CD4-positive, alpha-beta T cell treated with Interleukin-17A for 1 hour (primary cell): ENCODE measurements at places on chromosomes 13 and 19.
A peak's percentile ranks its signal among the peaks of the same experiment; 100 is the strongest.

- no peak for DNase-seq
These were observed 258.2 kb downstream of the TDRD3 start for GRCh38 chr13:60655256-60655655.

- DNase-seq, result no peak
These were observed 964 bp downstream of the PCDH17 start for GRCh38 chr13:57632276-57633140.

- peak; percentile 72 for DNase-seq
These were observed 64.4 kb upstream of the NPAS1 start for GRCh38 chr19:46954993-46955812.

- DNase-seq, result peak; percentile 24
These were observed 21.2 kb downstream of the PCID2 start for GRCh38 chr13:113187263-113187669.

DNA sequence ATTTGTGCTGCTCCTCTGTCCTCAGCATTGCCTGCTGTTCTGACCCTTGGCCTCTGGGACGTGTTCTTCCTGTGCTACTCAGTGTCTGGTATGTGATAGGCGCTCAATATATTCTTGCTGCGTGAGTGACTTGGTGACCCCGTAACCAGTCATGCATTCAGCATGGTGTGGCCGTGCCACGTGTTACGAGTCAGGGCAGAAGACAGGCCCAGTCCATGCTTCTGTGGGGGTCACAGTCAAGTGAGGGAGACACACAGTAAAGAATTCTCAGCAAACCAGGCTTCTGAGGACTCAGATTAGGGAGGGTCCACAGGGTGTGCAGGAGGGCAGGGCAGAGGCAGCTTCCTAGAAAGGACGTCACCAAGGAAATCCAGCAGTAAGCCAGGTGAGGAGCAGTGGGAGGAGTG is 7.9 kb downstream of the PPP1R37 start:
- DNase-seq, result no peak

DNA sequence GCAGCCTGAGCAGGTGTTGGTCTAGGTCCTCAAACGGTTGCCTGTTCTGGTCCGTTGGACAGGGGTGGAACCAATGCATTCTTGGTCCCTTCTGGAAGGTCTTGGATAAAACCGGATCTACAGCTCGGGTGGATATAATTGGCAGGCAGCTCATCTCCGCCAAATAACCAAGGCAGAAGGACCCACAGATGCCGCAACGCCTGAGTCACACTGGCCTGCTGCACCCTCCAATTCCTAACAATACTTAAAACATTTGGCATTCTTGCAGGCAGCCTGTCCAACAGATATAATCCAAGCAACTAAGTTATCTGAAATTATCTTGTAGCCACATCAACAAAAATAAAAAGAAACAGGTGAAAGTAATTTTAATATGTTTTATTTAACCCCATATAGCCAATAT is 59.0 kb upstream of the FGF14 start:
- DNase-seq, result no peak

- DNase-seq, result no peak
These were observed 2.6 kb downstream of the SIGLEC5 start for GRCh38 chr19:51627491-51628138.

DNA sequence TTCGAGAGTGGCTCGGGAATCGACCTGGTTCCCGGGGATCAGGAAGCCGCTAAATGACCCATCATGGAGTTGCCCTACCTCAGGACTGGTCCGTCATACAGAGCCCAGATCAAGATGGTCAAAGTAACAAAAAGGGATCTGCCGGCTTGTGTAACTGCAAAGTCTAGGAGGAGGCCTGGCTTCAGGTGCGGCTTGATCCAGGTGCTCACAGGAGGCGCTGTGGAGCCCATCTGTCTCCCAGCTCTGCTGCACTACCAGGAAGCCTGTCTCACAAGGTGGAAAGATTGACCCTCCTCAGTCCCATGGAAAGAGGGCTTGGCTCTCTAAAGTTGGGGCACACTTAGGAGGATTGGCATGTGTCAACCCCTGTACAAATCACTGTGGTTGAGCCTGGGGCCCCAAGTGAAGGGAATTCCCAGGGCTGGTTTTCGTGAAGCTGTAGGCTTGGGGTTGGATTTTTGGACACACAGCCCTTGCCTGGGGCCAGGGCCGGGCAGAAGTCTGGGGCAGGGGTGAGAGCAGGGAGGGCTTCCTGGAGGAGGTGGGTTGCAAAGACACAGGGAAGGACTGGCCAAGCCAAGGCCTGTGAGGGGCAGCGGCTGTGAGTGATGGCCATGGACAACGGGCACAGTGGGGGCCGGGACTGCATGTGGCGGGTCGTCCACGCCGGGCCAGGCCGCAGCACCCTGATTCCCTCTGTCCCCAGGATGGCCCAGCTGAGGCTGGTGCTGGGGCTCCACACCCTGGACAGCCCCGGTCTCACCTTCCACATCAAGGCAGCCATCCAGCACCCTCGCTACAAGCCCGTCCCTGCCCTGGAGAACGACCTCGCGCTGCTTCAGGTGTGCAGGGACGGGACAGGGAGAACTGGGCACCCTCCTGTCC is 4.2 kb downstream of the GZMM start:
- DNase-seq, result no peak

DNA sequence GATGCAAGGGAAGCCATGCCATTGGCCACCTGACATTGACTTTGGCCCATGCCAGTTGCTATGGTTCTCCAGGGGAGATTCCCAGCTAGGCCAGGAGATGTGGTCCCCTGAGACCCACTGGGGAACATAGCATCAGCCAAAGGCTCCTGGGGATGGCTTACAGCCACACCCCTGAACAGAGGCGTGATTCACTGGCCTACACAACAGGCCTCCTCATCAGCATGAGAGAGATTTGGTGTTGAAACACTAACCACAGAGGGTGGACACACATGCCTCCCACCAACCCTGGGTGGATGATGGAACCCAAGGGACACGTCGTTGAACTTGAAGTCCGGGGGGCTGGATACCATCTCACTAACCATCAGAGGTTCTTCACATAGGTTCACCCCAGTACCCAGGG is 14.4 kb downstream of the IQCN start:
- no peak for DNase-seq

- no peak for DNase-seq
These were observed 144.0 kb upstream of the OBI1 start for GRCh38 chr13:78802912-78803311.

- DNase-seq, result no peak
These were observed 1044.8 kb upstream of the SLC10A2 start for GRCh38 chr13:104111031-104111430.

GRCh38 chr13:31322026-31322425 is 122.3 kb downstream of the B3GLCT start:
- DNase-seq, result no peak

- DNase-seq, result no peak
These were observed 32.0 kb downstream of the LTBP4 start for GRCh38 chr19:40633207-40633606.

- DNase-seq, result no peak
These were observed 632.4 kb downstream of the SLITRK5 start for GRCh38 chr13:88303605-88304004.

DNA sequence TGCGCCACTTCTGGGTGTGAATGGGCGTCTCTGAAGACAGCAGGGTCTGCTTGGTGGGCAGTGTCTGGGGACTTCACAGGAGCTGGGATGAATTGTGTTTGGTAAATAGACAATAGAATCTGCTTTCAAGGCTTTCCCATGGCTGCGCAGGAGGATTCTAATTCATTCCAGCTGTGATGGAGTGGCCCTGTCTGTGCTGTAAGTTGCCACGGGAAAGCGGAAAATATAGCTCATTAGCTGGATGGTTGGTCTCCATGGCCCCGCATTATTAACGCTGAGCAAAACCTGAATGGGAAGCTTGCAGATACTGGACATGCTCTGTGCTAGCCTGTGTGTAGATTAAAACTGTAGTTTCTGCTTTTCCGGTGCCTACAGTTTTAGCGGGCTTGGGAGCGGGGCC is 15.6 kb upstream of the C1QTNF9 start:
- DNase-seq, result no peak

GRCh38 chr19:49950956-49951526 is 9.9 kb downstream of the SIGLEC11 start:
- DNase-seq, result no peak

- no peak for DNase-seq
These were observed 1.4 kb downstream of the TULP2 start for GRCh38 chr19:48897181-48897580.

GRCh38 chr13:112940236-112940635 is 28.8 kb upstream of the MCF2L start:
- no peak for DNase-seq

- DNase-seq, result no peak
These were observed 11.3 kb downstream of the ZNF132 start for GRCh38 chr19:58428617-58429016.

DNA sequence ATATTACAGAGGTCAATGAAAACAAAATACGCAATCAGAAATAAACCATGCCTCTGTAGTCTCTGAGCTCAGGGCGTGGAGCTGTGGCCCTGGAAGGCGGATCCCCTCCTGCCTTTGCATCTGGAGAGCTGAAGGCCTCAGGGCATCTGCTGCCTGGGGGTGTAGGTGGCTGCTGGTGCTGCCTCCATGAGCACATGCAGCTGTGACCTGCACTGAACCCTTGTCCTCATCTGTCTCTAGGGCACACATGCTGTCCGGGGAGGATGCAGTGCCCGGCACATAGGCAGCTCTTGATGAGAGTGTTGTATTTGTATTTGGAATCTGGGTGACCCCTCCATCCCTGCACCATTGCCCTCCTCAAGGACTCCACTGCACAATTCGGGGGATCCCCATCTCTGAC is 185.7 kb downstream of the TEX29 start:
- no peak for DNase-seq

DNA sequence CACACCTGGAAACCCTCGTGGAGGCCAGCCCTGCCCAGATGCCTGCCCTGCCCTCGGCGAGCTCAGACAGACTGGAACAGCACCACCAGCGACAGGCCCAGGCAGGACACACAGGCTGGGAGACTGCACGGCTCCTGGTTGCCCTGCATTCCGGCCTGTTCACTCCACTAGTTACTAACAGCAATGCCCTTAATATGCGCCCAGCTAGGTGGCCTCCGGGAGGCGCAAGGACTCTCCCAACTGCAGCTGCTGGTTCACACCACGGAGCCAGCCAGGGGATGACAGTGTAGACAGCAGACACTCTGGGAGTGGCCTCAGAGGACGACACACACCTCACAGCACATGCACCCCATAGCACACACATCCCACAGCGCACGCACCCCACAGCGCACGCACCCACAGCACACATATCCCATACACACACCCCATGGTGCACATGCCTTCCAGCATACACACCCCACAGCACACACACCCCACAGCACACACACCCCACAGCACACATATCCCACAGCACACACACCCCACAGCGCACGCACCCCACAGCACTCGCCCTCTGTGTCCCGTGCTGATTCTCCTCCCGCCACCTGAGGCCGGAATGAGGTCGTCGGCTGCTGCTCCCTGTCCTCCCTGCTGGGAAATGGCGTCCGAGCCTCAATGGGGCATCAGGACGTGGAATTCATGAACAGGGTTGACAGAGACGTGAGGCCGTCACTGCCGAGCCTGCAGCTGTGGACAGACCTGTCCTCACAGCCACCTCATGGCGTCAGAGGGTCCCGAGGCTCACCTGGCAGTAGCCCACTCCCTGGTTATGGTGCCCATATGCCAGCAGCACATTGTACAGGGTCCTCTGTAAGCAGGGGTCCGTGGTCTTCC is 13.6 kb downstream of the GRTP1 start:
- DNase-seq, result no peak

- DNase-seq, result no peak
These were observed 22.1 kb downstream of the CLEC11A start for GRCh38 chr19:50745221-50745620.

- peak; percentile 62 for DNase-seq
These were observed 8.1 kb upstream of the TNFSF14 start for GRCh38 chr19:6677883-6678689.

- no peak for DNase-seq
These were observed 1238.0 kb downstream of the PCDH17 start for GRCh38 chr13:58869566-58869965.

- no peak for DNase-seq
These were observed 480.3 kb downstream of the LIG4 start for GRCh38 chr13:107734891-107735625.

DNA sequence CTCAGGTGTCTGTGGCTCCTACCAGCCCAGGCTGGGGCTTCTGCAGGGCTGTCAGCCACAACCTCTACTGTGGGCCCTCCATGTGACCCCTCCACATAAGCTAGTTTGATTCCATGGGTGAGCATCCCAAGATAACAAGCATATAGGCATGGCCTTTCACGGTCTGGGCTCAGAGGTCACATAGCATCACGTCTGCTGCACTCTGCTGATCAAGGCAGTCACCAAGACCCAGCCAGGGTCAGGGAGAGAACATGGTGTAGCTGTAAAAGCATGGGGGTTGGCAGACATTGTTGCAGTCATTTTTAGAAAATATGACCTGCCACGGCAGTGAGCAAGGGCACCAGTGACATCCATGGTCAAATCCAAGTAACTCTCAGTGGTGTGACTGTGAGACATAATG is 698.8 kb downstream of the UQCRFS1 start:
- DNase-seq, result no peak

- DNase-seq, result no peak
These were observed 837 bp downstream of the GNA15 start for GRCh38 chr19:3136684-3137055.

- no peak for DNase-seq
These were observed 133.4 kb upstream of the SPACA7 start for GRCh38 chr13:112242777-112243176.

DNA sequence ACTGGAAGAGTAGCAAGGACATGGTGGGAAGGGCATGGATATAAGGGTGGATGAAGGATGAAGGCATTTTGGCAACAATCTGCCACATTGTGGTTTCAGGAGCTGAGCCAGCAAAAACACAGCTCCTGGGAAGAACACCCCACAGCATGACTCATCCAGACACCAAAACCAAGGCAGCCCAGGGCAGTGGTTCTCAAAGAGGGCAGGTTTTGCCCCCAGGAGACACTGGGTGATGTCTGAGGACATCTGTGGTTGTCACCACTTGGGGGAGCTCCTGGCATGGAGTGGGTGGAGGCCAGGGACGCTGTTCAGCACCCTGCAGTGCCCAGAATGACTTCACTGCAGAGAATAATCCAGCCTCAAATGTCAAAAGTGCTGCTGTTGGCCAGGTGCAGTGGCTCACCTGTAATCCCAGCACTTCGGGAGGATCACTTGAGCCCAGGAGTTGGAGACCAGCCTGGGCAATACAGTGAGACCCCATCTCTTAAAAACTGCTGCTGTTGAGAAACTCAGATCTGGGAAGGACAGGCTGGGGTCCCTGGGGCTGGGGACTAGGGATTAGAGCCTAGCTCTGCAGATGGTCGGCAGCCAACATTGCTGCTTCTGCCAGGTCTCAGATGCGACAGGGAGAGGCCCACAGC is 16.1 kb downstream of the ZFR2 start:
- peak; percentile 53 for DNase-seq

DNA sequence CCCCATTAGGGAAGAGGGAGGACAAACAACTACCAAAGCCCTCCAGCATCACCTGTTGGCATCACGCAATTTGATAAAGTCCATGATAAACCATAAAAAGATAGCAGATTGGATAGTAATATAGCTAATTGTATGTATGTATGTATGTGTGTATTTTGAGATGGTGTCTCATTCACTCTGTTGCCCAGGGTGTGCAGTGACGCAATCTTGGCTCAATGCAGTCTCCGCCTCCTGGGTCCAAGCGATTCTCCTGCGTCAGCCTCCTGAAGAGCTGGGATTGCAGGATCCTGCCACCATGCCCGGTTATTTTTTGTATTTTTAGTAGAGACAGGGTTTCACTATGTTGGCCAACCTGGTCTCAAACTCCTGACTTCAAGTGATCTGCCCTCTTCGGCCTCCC is 74.6 kb upstream of the RNF113B start:
- no peak for DNase-seq

GRCh38 chr13:39401046-39401705 is 201.8 kb downstream of the LHFPL6 start:
- peak; percentile 2 for DNase-seq

GRCh38 chr13:30792285-30793000 is 57.1 kb downstream of the ALOX5AP start:
- no peak for DNase-seq
